ENCODE measurements at places on chromosomes 12 and 14.

DNA sequence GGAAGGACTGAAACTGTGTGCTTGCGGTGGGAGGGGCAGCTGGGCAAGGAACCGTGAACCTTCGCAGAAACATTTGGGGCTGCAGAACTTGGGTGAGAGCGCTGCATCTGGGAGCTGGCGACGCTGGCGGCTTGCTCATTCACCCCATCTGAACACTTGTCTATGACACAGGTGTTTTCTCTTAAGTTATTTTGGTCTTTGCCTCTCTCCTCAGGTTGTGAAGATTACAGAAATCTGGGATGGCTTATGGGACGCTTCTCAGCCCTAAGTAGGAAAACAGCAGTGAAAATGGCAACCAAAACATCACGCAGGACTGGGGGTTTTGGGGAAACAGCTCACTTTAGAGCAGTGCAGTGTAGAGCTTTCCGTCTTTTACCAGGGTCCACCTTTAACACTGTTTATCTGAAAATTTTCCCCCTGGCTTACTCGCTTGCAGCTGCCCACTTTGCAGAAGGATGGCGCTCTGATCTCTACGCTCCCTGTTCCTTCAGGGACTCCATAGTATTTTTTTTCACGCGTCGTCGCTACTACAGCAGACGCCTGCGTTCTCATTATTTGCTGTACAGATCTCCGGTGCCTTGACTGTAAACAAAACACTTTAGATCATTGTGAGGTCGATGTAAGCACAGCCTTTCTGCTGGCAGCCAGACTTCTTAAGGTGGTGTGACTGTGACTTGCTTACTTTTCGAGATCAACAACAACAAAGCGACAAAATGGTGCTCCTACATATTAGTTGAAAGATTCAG lies 2.7 kb upstream of the CDKN1B start:
- no peak for DNase-seq

DNA sequence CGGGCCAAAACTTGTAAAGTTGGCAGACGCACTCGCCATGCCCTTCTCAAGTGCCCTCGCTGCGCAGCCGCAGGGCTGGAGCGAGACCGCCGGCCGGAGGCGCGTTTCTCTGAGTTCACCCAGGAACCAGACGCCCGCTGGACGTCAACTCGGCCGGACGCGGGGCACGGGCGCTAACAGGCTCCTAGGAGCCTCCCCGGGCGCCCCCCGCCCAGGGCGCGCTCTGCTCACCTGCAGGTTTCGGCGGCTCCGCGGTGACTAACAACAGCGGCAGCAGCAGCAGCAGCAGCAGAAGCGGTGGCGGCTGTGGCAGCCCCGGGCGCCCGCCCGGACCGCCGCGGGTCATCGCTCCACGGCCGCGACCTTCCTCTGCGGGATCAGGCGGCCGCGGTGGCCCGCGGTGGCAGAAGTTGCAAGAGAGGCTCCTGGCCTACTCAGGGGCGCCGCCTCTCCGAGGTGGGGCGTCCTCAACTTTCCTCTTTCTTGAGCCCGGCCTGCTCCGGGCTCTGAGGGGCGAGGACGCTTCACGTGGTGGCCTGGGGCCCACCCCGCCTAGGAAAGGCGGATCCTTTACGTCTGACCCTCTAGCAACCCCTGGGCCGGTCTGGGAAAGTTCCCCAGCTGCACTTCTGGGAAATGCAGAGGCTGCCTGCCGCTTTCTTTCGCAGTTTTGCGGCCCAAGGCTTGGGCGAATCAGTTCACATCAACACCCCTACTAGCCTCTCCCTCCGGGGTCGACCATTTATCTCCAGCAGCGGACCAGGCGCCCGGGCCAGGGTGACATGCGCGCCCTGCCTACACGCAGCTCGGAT lies at the start of gene PLBD1:
PLBD1 (minus strand) TSS at position 533 of the 812 bp plus-strand sequence; CDS start at position 346, 187 bp downstream.
- DNase-seq: no peak

DNA sequence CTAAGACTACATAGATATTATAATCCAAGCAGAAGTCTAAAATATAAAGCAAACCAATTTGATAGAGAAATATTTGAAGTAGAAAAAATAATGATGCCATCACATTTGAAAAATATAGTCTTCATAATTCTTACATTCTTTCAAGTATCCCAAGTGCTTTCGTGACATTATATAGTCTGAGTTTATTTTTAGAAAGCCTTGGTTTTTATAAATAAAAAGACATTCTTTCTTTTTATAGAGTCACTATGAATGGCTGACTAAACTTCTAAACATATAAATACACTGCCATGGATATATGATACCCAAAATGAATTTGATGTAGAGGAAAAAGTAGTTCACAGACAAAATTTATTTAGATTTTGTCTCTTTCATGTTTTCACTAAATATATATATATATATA lies 135.1 kb upstream of the PDZRN4 start:
- DNase-seq: no peak

GRCh38 chr12:120234643-120235368 lies 30.7 kb downstream of the PXN start:
- DNase-seq: no peak

GRCh38 chr14:92675976-92676375 lies 72.5 kb downstream of the LGMN start:
- DNase-seq: no peak

DNA sequence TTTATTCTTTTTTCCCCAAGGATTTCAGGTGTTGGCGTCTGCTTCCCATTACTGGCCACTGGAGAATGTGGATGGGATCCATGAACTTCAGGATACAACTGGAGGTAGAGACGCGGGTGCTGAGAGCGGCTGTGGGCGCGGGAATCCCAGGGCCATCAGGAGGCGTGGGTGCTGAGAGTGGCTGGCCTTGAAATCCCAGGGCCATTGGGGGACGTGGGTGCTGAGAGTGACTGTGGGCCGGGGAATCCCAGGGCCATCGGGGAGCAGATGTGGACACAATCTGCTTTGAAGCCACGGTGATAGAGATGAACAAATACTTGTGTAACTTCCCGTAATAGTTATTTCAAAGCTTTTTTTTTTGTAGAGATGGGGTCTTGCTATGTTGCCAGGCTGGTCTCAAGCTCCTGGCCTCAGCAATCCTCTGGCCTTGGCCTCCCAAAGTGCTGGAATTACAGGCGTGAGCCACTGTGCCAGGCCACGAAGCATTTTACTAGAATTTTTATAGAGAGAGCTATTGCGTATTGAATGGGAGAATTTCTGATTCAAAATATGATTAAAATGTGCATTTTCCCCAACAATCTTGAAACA lies 12.8 kb downstream of the ADGRD1 start:
- DNase-seq: no peak

- peak; percentile 51 for DNase-seq
Observed at GRCh38 chr12:71799106-71799505, 40.5 kb upstream of the TBC1D15 start.

DNA sequence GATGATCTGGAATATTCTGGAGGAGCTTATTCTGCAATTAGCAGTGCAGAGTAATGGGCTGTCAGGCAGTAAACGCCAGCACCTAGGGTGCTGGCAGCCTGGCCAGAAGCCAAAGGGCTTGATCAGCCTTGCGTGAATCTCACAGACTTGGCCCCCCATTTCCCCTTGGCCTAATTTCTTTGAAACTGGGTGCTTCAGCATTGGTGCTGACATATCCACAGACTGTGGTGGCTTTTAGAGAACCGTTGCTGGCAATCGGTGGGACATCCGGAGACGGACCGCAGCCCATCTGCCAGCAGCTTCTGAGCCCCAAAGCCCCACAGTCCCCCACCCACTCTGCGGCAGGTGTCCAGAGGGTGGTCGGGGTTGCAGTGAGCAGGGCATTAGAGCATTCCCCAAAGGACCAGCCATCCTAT lies 157.1 kb downstream of the CALM1 start:
- no peak for DNase-seq

- DNase-seq: no peak
Observed at GRCh38 chr12:87039536-87039935, 783.3 kb upstream of the MGAT4C start.

GRCh38 chr14:39370415-39370814 lies 61.8 kb downstream of the FBXO33 start:
- DNase-seq: no peak

GRCh38 chr12:22083167-22083566 lies 37.1 kb downstream of the CMAS start:
- DNase-seq: peak; percentile 25

- DNase-seq: no peak
Observed at GRCh38 chr12:58167622-58168021, 226.3 kb downstream of the ATP23 start.

- DNase-seq: no peak
Observed at GRCh38 chr14:64187331-64187730, 106.8 kb downstream of the ESR2 start.

GRCh38 chr14:92199763-92200162 lies 78.0 kb downstream of the CPSF2 start:
- DNase-seq: no peak

DNA sequence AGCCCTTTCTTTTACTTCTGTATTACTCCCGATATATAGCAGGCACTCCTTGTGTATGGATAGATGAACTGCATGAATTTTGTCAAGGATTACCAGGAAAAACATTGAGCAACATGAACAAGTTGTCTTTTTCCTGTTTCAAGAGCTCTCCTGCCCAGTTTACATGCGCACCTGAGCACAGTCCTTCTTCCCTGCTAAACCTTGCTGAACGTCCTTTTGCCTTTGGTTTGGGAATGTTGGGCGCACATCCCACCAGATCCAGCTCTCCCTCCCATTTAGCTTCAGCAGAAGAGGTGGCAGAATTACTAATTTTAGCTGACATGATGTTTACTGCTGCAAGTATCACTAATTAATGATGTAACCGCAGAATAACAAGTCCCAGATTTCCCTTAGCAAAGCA lies 121.4 kb upstream of the TMCC3 start:
- DNase-seq: no peak

DNA sequence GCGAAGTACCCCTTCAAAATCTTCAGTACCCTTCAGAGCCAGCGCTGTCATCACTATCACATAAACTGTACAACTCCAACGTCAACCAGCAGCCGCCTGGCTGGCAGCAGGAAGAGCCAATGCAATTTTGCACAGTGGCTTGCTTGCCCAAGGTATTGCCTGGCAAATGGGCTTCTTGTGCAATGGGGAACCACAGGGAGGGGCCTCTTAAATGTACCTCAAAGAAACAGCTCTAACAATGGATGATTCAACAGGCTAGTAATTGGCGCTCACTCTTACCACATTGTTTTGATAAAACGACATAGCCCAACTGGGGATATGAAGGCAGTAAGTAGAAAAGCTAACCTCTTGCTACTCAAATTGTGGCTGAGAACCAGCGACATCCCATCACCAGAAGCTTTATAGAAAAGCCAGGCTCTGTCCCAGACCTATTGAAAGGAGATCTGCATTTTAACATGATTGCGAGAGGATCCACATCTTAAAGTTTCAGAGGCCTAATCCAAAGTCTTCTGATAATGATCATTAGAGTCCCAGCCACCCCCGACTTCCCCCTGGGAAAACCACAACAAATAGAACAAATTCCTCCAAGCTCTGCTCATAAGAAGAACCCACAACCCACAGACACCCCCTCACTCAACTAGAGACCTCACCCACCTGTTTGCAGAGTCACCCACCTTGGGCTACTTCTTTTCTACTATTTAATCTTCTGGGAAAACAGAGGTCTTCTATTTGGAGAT lies 125.3 kb upstream of the HIF1A start:
- DNase-seq: no peak

GRCh38 chr12:121793440-121793837 lies at the start of gene RHOF:
Gene RHOF (minus strand): TSS chr12:121793688. CDS start chr12:121793633, 55 bp downstream.
- DNase-seq: no peak

DNA sequence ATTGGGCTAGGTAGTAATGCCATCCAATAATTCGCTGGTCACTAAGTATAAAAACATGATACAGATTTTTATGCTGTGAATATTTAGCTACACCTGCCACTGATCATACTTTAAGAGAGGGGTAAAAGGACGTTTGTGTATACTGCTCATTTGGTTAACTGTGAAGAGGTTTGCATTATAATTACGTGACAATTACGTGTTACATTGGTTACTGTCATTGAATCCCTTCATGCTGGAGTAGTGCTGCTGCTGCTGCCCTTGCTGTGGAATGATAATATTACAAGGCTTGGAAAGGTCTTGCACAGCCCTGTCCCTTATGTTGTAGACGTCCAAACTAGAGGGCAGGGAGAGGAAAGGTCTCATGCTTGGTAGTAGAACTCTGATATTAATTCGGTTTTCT lies 312.2 kb upstream of the ATP2B1 start:
- no peak for DNase-seq

GRCh38 chr12:94587266-94588241 lies 62.8 kb downstream of the TMCC3 start:
- DNase-seq: peak; percentile 64

GRCh38 chr14:78608998-78609787 lies 439.0 kb downstream of the NRXN3 start:
- DNase-seq: no peak

DNA sequence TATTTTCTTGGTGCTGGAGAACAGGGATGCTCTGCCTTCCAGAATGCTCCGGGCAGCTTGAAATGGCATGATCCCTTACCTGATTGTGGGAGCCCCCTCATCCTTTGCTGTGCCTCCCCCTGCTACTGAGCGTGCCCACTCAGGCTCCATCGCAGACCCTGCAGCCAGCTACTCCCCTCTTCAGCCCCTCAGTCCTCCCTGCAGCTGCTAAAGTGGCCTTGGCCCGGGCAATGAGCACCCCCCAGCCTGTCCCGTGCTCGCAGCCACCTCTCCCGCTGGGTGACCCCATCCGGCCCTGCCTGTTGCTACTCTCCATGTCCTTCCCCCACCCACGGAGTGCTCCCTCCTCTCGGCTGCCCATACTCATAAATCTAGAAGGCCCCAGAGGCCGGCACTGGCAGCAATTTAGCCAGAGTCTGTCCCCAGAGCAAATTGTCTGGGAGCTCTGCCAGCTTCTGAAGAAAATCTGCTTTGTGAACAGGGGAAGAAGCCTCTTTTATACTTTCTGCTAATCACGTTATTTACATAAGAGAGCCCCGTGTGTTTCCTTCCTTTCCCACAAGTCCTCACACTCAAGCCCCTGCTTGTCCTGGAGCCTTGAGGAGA lies 143.7 kb upstream of the FRMD6 start:
- no peak for DNase-seq

DNA sequence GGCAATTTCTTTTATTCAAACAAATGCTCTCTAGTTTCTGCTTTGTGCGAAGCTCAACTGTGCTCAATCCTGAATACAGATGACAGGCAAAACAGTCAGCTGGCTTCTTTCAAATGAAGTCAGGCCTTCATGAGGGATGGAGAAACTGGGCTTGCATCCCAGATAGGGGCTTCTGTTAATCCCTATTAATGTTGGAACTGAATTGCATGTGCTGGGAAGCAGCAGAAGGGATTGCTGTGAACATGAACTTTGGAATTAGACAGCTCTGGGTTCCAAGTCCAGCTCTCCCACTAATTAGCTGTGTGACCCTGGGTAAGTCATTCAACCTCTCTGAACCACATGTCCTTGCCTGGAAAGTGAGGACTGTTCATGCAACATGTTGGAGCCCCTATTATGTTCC lies 21.1 kb upstream of the CORO1C start:
- DNase-seq: no peak

DNA sequence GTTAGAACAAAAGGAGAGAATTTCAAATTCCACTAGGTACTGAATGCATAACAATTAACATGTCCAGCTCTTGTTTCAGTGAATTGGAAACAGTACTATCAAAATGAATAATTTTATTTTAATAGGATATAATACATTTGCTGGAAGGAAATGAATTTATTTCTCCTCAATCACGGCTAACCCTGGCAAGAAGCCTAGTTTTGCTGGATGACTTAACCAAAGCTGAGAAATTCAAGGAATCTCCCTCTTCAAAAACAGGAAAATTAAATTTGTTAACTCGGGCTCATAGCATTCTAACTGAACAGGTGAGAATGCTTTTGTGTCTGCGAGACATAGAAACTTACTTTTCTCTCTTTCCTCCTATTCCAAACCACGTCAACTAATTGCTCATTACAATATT lies 163.5 kb upstream of the NEDD1 start:
- no peak for DNase-seq
